ENCODE measurements at places on chromosomes 2 and 18.

DNA sequence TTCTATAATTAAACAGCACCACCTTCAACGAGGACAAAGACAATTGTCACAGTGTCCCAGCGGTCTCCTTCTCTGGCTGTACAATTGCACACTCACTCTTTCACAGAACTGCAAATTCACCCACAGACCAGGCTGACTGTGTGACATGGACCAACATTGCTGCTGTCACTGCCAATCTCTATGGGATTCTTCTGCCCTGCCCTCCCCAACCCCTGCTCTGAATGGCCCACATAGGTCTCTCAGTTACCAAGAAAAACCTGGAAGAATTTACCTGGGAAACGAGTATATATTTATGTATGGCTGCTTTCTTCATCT lies 26.5 kb downstream of the LRRC30 start:
- DNase-seq = no peak

- DNase-seq = no peak
Observed at GRCh38 chr2:108625186-108625827, 91.0 kb downstream of the LIMS1 start.

DNA sequence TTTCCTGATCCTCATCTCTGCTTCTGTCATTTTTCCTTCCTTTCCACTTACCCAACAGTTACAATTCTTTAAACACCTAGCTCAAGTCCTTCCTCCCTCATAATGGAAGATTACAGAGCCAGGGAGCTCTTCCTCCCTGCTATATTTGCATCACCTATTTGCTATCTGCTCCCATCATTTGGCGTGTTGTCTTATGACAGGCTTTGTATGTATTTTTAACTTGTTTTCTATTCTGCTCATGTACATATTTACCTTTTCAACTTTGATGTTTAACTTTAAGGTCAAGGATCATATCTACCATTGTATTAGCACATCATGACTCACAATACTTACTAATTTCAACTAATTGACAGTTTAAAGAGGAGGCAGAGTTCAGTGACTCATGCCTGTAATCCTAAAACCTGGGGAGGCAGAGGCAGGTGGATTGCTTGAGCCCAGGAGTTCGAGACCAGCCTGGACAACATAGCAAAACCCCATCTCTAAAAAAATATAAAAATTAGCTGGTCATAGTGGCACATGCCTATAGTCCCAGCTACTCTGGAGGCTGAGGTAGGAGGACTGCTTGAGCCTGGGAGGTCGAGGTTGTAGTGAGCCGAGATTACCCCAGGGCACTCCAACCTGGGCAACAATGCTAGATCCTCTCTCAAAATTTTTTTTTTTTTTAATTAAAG lies 308.0 kb upstream of the STON1 start:
- DNase-seq = no peak

DNA sequence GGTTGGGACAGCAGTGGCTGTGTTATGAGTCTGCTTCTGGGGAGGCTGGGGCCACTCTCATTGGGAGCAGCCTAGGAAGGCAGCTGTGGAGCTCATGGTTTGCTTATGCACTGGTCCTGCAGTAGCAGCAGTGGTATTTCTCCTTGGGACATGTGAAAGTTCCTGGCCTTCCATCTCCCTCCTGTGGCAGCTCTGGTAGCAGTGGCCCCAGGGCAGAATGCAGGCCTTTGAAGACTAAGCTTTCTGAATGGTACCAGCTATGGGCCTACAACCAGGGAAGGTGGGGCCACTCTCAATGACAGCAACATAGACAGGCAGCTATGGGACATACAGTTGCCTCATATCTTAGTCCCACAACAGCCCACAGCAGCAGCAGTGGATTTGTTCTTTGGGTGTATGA lies 117.3 kb upstream of the VWC2L start:
- no peak for DNase-seq

DNA sequence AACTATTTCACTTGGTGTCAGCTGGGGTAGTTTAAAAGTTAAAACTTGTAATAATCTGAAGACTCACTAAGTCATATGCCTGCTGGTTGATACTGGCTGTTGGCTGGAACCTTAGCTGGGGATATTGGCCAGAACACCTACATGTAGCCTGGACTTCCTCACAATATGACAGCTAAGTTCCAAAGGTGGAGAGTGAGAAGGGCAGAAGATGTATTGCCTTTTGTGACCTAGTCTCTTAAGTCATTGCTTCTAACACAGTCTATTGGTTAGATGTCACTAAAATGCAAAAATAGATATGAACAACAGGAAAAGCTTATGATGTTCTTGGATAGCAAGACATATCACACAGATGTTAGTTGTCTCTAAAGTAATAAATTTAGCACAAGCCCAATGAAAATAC lies 113.2 kb upstream of the CHAC2 start:
- no peak for DNase-seq

DNA sequence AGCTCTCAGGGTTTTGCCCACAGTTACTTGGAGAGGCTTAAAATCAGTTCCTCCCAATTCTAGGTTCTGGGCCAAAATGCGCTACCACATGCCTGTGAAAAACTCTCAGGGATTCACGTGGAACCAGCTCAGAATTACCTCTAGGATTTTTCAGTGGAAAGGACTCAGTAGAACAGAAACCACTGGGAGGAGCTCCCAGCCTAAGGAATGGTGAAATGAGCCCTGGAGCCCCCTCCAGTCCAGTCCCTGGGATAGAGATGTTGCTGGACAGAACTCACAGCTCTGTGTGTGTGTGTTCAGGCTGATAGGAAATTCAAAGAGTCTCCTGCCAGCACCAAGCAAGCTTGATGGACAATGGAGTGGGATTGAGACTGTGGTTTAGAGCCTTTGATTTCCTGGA lies 21.1 kb upstream of the SLC9A4 start:
- DNase-seq = no peak

- DNase-seq = no peak
Observed at GRCh38 chr18:61335684-61336555, 2.7 kb downstream of the CDH20 start.

DNA sequence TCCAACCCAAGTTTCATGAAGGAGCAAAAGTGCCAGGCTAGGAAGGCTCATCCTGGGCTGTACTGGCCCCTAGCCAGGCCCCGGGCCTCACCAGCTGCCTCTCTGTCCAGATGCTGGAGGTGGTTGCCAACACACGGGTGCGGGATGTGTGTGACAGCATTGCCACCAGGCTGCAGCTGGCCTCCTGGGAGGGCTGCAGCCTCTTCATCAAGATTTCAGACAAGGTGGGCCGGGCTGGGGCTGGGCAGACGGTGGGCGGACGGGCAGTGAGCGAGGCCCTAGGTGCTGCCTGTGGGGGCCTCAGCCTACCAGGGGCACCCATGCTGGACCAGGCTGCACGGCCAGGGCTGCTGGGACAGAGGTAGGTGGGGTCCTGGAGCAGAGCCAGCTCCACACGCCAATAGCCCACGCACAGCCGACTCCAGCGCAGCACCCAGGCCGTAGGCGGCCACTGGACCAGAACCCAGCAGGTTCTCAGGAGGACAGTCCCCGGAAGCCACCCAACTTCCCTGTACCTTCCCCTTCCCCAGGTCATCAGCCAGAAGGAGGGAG lies 11.8 kb upstream of the GPR17 start:
- no peak for DNase-seq

DNA sequence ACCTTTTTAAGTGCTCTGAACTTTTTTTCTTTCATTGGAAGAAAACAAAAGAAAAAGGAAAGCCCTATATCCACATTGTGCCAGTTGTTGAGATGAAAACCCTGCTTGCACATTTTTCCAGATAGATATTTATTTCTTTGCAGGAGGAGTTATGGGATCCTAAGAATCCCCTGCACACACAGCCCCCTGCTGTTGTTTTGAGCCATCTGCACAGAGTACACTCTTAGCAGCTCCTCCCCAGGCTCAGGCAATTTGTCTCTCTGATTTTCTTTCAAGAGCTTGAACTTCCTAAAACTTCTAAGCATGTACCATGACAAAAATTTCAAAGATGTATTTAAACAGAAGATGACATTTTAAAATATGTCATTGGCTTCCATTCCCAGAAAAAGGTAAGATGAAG lies 436.9 kb downstream of the METTL4 start:
- no peak for DNase-seq

DNA sequence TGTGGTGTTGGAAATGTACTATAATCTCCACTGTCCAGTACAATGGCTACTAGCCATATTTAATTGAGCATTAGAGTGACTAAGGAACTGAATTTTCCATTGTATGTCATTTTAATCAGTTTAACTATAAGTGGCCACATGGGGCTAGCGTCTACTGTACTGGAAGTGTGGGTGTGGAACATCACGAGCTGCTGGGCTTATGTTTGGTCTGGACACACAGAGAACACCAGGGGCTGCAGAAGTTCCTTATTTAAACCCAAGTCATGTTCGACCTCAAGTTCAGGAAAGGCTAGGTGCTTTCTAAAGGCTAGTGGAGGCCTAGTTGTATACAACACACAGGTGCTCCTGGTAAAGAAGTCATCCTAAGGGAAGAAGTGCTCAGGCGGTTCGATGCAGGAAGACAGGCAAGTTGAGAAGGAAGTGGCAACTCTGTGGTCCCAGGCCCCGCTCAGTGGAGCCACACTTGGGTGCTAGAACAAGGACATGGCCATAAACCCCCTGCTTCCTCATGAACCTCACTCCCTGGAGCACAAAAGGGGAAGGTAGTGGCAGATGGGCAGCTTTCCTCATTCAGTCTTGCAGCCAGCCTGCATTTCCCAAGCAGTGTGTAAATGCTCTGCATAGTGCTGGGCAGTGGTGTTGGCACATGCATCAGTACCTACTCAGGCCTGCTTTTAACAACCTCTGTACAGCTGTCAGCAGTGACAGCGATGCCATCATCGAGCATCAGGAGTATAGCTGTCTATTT lies 13.3 kb downstream of the LGALSL start:
- no peak for DNase-seq

GRCh38 chr18:37246779-37247340 lies 318.7 kb downstream of the CELF4 start:
- no peak for DNase-seq

- DNase-seq = peak; percentile 20
Observed at GRCh38 chr18:47215554-47216138, 35.8 kb downstream of the SKOR2 start.

GRCh38 chr18:42658171-42658570 lies 457.3 kb downstream of the RIT2 start:
- no peak for DNase-seq

DNA sequence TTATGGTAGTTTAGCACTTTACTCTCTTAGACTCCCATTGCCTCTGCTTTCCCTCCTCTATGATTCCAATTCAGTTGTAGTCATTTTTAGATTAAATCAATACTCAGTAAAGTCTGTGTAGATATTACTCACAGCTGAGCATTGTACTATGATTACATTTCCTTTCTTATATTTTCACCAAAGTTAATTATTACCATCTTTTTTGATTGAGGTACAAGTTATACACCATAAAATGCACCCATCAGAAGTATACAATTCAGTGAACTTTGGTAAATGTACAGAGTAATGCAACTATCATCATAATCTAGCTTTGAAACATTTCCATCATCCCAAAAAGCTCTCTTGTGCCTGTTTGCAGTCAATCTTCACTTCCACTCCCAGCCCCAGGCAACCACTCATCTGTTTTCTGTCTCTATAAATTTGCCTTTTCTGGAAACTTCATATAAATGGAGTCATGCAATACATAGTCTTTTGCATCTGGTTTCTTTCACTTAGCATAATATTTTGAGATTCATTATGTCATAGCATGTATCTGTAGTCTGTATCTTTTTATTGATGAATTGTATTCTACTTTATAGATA lies 30.2 kb upstream of the ETAA1 start:
- no peak for DNase-seq

All from AG09309 (cell line).